ENCODE measurements at places on chromosomes 5 and 9.

DNA sequence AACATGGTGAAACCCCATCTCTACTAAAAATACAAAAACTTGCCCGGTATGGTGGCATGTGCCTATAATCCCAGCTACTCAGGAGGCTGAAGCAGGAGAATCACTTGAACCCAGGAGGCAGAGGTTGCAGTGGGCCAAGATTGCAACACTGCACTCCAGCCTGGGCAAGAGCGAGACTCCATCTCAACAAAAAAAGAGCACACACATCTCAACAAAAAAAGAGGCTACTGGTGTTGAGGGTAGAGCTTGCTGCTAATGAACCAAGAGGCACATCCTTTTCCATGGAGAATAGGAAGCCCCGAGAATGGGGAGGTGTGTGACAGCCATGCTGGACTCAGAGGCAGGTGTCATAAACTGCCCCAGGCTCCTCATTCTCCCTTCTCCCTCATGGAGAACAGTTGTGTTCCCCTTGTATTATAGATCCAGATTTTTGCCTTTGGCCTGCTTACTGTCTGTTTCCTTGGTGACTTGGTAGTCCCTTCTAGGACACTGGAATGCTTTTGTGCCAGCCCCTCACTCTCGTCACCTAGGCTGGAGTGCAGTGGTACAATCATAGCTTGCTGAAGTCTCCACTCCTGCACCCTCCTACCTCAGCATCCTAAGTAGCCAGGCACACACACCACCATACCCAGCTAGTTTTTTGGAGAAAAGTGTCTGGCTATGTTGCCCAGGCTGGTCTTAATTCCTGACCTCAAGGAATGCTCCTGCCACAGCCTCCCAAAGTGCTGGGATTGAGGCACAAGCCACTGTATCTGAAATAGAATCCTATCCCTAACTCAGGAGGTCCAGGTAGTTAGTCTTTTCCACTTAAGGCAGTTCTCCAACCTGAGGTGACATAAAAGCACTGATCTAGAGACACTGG lies 5.1 kb downstream of the RPL12 start:
- no peak for DNase-seq

- no peak for DNase-seq
Measured at GRCh38 chr9:11374926-11375325, 762.1 kb upstream of the PTPRD start.

DNA sequence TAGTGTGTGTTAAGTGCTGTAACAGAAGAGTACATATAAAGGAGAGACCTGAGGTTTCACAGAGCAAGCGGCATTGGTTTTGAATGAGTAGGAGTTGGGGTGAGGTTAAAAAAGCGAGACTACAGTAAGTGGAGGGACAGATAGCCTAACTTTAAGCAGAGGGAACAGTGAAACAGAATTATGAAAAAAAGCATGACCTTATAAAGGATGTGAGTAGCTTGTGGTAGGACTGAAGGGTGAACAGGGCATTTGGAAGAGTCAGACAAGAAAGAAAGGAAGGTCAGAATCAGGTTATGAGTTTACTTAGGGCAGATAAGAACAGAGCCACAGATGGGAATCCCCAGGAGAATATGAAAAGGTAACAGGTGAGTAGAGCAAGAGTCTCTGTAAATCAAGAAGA lies 22.5 kb downstream of the MSANTD3 start:
- no peak for DNase-seq

DNA sequence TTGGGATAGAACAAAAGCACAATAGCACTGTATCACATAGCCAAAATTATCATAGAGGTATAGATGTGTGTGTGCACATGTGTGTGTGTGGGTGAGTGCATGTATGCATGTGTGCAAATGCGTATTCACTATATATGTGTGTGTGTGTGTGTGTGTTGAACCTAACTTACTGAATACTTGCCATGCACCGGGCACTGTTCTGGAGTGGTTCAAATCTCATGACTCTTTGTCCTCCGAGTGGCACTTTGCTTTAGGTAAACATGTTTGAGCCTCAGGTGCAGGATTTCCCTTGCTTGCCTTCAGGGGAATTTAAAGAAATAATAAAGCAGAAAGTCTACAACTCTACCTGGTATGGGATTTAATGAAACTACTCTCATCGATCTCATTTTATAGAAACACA lies 183.5 kb upstream of the GDNF start:
- no peak for DNase-seq

DNA sequence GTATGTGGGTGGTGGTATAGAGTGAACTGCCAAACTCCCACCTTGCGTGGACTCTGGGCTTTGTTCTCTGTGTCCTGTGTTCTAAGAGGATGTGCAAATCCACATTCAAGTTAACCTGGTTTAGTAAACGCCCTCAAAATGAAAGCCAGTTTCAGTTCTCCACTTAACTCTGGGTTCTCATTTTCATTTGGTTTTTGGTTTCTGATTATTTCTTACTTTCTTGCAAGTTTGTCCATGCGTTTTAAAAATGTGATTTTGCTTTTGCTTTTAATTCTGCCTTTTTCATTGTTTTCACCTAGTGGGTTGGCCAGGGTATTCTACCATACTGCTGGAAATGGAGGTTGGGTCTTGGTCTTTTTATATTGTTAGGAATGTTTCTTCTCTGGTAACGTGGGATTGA lies 38.2 kb downstream of the GALNT10 start:
- DNase-seq, result no peak

- DNase-seq, result no peak
Measured at GRCh38 chr5:112113565-112113964, 305.5 kb downstream of the EPB41L4A start.

GRCh38 chr5:156386976-156387375 lies 60.0 kb downstream of the SGCD start:
- DNase-seq, result no peak

DNA sequence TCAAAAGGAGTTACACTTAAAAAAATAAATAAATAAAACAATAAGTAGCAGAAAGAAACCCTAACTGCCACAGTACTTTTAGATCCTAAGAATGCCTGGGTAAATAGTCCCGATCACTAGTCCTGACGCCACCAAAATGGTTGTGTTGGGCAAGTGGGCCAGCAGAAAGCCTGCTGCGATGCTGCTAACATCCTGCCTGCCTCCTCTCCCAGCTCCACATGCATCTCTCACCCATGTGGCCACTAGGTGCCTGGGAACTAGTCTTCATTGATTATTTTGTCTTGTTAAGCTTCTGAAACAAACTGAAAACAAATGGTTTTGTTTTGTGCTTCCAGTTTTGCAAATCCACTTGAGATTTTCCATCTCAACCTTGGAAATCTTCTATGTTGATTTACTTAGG lies 54.4 kb upstream of the TRAF1 start:
- DNase-seq, result no peak

- DNase-seq, result no peak
Measured at GRCh38 chr5:169694091-169694625, 57.1 kb downstream of the DOCK2 start.

GRCh38 chr5:139501381-139501780 lies 18.8 kb upstream of the STING1 start:
- no peak for DNase-seq

DNA sequence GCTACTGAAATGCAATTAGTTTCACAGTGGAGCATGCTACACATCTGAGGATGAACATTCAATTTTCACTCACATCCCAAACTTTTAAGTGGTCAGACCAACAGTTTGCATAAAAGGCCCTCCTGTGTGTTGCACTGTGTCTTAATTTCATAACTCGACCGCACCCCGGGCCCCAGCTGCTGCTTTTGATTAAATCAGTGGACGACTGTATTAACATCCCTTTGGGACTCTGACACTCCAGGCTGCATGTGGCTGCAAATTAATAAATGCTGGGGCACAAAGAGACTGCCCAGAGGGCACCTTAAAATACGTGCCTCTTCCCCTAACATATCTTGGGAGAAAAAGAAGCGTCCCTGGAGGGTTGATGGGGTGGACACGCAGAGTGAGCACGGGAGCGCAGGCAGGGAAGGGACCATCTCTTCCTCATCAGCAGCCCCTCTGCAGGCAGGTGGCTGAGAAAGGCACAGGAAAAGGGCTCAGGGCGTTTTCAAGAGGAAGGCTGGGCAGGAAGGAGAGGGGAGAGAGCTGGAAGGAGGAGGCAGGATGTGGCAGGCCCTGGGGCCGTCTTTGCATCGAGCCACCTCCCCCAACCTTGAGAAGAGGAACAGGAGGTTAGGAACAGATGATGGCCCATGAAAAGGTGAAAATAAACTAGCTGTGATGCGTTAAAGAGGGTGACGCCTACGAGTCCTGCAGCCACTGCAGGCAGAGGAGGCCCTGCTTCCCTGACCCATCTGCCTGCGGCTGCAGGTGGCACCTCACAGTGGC lies 18.6 kb downstream of the MED10 start:
- DNase-seq, result no peak

DNA sequence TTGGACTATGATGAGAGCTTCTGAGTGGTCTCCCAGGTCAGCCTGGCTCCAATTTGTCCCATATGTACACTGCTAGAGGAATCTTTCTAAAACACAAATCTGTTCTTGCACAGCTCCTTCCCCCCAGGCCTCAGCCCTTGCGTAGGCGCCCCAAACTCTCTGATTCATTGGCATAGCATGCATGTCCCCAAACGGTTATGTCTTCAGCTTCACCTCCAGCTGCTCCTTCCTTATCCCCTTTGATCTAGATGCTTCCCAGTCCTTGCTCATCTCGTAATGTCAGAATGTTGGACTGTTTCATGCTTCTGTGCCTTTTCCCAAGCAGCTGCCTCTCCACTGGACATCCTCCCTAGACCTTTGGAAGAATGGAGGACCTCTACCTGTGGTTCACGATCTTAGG lies 60.1 kb upstream of the BASP1 start:
- no peak for DNase-seq

GRCh38 chr5:92371171-92371888 lies 988.2 kb upstream of the ARRDC3 start:
- no peak for DNase-seq

- DNase-seq, result no peak
Measured at GRCh38 chr5:173234129-173234790, 746 bp downstream of the NKX2-5 start.

DNA sequence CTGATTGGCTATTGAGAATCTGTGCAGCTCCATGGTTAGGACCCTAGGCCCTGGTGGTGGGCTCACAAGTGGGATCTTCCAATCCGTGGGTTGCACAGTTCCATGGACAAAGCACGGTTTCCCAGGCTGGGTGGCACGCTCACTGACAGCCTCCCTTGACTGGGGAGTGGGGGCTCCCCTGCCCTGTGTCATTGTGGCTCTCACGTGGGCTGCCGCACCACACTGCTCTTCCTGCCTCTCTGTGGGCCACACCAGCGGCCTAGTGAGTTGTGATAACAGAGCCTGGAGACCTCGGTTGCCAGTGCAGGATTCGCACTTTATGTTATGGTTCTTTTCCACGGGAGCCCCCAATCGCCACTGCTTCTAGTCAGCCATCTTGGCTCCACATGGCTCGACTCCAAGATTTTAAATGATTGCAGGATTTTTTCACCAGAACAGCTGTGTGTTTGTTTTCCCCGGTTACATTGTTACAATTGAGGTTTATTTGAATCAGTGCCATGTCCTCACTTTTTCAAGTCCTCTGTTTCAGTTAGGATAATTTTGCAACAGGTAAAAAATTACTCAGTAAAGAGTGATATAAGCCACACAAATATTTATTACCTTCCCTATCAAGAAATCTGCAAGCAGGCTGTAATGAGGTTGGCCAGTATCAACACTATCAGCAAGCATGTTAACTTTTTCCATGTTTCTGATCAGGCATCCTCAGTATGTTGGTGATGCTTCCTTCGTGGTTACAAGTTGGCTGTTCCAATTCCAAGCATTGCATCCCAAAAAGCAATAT lies 253.8 kb downstream of the ZNF608 start:
- no peak for DNase-seq

DNA sequence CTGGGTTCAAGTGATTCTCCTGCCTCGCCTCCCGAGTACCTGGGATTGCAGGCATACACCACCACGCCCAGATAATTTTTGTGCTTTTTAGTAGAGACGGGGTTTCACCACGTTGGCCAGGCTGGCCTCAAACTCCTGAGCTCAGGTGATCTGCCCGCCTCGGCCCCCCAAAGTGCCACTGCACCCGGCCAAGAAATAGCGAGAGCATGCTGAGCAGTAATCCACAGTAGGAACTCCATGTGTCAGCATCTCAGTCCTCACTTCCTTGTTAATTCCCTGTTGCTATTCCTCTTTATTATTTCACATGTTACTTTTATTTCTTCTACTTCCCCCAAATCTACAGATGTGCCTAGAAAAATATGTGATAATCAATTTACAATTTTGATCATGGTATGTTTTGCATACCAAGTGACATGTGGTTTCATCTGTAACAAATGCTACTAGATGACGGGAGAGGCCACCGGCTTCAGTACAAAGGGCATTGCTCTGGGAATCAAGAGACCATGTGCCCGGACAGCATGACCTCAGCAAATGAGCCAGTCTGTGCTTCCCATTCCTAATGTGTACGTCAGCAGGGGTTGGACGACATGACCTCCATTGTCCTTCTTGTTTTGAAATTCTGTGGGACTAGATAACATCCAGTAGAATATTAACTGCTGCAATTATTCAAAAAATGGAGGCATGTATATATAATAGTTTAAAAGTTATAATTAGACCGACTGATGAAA lies 61.6 kb downstream of the FNBP1 start:
- DNase-seq, result peak; percentile 93

DNA sequence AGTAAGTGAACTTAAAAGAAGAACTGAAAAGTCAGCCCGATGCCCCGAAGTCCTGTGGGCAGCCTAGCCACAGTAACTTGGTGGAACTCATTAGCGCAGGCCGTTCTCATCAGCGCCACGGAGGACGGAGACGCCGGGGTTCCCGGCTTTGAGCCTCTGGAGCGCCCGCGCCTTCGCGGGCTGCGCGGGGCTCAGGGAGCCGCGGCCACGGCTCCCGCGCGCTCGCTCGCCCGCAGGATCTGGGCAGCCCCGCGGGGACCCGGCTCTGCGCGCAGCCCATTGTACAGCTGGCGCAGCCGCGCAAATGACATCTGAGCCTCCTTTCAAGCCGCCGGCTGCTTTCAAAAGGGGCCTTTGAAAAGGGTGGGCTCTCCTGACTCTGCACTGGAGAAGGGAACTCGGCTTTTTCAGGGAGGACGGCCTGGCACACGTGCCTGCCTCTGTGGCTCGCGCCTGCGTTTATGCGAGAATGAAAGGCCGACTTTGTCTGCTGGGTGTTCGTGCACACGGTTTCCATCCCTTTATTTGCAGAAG lies 40.7 kb downstream of the TLR4 start:
- peak; percentile 55 for DNase-seq

- DNase-seq, result no peak
Measured at GRCh38 chr5:124264499-124264898, 481.9 kb downstream of the ZNF608 start.

All from suppressor macrophage (primary cell).